ENCODE measurements at places on chromosomes 5 and 9.

DNA sequence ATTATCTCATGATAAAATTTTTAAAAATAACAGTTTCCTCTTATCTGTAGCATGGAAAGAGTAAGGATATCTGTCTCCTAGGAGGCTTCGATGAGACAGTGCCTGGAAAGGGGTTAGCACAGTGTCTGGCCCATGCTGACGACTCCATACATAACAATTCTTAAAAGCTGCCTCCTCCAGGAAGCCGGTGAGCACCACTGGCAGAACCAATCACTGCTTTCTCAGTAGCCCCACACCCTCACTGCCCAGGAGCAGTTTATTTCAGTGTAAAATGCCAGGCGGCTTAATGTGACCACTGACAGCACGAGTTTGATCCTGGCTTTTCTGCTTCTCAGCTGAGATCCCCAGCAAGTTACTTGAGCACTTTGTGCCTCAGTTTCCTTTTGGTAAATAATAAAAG, 1.2 kb upstream of the NIPAL4 start:
- DNase-seq, result no peak

GRCh38 chr5:111284825-111285224, 60.6 kb downstream of the CAMK4 start:
- no peak for DNase-seq

DNA sequence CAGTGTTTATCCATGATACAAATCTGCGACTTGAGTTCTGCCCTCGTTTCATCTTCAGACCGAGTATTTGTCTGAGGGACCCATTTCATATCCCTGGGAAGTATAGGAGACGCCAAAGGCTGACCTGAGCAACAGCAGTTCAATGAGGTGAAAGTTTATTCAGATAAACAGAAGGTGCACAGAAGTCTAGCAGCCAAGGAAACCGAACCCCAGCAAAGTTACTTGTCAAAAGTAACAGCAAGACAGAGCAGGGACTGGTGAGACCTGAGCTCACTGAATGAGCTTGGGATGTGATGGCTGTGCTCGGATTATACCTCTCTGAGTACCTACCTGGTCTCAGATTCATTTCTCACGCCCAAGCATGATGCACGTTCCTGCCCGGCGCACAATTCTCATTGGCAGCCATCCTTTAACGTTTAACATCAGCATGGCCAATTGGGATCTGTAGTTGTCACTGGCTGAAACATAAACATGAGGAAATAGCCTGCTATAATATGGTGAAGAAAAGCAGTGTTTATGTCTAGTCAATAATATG, 599 bp downstream of the LYRM7 start:
- no peak for DNase-seq

DNA sequence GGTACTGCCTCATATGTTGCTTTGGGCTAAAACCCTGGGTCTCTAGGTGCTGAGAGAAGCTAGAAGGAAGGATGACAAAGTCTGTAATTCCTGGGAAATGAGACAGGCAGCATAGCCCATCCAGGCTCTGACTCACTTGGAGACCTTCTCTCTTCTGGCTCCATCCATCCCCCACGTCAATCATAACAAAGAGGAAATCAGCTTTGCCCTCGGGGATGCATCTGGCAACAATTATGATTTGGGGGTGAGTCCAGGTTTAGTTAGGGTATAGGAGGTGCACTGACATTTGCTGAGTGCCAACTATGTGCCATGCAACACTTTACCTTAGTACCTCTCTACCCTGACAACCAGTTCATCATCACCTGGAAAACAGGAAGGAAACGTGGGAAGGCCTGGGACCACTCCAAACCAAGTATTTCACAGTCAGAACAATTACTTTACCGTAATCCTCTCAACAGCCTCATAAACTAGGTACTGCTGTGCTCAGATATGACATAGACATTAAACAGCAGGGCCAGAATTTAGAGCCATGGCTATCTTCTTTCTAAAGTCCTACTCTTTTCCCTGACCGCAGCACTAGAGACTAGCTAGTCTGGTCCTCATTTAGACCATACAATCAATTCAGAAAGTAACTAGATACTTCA, 39.1 kb upstream of the GZMA start:
- no peak for DNase-seq

GRCh38 chr5:125336401-125336800, 590.0 kb upstream of the ZNF608 start:
- no peak for DNase-seq

DNA sequence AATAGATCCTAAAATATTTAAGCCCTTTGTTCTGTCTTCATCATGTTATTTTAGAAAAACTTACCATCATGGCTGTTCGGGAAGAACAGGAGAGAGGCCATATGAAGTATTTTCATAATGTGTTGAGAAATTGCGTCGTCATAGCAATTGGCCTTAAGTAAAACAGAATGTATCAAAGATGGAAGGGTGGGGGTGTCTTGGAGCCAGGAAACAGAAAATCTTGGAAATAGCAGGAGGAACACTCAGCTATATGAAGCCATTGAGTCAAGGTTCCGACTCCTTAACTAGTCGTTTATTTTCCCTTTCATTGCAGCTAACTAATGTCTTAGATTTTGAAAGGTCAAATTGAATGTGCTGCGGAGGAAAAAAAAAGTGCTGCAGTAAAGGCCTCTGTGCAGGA, 1.3 kb downstream of the SPTAN1 start:
- no peak for DNase-seq

DNA sequence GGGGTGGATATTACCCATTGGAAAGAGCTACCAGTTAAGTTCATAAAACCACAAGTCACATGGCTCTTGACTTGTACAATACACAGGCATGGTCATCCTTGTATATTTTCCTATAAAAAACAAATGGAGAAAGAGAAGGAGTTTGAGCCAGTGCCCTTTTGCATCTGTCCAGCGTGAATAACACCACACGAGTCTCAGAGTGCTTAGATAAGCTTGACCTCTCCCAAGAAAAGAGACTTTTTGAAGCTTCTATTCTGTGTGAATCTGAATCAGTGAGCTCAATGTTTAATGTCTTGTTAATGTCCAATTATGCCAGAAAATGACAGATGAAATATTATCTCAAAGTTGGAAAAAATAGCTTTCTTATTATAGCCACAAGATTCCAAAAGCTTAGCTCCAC, 30.9 kb upstream of the LPAR1 start:
- DNase-seq, result no peak

- no peak for DNase-seq
These were observed 89.8 kb downstream of the GTF3C4 start for GRCh38 chr9:132760057-132760456.

- DNase-seq, result no peak
These were observed 15.9 kb downstream of the ABHD17B start for GRCh38 chr9:71895117-71895516.

- DNase-seq, result no peak
These were observed 50.4 kb upstream of the IRX2 start for GRCh38 chr5:2801577-2802525.

DNA sequence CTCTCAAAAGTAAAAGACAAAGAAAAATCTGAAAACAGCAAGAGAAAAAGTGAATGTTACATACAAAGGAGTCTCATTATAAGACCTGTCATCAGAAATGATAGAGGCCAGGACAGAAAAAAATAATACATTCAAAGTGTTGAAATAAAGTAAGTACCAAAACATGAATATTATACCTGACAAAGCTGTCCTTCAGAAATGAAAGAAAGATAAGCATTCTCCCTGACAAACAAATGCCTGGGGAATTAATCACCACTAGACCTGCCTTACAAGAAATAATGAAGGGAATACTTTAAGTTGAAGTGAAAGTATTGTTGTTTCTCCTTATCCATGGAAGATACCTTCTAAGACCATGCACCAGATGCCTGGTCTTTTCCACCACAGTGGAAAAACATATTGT, 1605.2 kb upstream of the CDH6 start:
- DNase-seq, result no peak

- no peak for DNase-seq
These were observed 31.0 kb downstream of the RNF130 start for GRCh38 chr5:180040287-180041214.

GRCh38 chr5:89190515-89191265, 307.7 kb upstream of the MEF2C start:
- DNase-seq, result no peak

DNA sequence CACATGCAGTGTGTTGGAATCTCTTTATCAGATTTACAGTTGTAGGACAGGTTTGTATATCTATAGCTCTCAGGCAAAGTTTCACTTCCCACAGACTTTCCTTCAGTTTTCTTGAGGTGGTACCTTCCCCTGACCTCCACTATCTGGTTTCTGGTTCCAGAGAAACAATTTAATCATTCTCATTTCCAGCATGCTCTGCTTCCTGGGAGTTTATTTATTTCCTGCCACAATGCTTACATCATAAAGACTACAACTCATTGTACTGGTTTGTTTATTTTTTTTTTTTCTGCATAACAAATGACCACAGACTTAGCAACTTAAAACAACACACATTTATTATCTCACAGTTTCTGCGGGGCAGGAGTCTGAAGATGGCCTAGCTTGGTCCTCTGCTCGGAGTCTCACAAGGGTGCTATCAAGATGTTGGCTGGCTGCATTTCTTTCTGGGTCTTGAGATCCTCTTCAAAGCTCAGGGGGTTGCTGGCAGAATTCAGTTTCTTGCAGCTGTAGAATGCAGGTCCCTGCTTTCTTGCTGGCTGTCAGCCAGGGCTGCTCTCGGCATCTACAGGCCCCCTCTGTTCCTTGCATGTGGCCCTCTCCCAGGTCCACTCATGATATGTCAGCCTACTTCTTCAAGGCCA, 247.7 kb downstream of the ENC1 start:
- DNase-seq, result no peak

GRCh38 chr5:123125962-123126732, 37.1 kb downstream of the PRDM6 start:
- DNase-seq, result peak; percentile 7

DNA sequence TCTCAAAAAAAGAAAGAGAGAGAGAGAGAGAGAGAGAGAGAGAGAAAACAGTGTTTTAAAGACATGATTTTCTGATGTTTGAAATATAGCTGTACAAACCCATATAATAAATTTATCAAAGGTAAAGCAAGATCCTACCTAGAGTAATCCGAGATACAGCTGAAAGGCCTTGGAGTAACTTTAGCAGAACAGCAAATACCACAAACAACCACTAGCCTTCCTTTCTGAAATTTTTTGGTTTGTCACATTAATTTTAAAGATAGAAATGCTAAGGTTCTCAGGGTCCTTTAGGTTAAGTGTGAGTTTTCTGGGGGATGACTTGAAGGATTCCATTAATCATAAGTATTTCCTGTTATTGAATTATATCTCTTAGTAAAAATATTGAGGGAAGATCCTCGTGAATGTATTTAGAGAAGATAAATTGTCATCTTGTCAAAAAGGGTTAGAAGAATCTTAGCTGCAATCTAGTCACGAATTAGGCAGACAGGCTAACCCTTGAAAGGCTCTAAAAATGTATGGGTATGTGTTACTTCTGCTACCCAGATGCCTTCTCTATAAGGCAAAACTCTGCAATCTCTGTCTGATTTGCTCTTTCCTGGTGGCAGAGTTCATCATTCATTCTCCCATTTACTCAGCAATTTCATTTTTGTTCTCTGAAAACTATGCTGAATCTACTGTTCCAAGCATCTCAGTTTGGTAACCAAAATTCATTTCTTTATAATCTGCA, 27.3 kb downstream of the F2RL2 start:
- DNase-seq, result no peak

GRCh38 chr5:17796757-17797396, 162.6 kb downstream of the TAF11L14 start:
- DNase-seq, result no peak

GRCh38 chr9:127255692-127256091, 8.9 kb upstream of the GARNL3 start:
- DNase-seq, result no peak

GRCh38 chr5:122877518-122877917, 32.1 kb downstream of the SNX24 start:
- DNase-seq, result no peak

DNA sequence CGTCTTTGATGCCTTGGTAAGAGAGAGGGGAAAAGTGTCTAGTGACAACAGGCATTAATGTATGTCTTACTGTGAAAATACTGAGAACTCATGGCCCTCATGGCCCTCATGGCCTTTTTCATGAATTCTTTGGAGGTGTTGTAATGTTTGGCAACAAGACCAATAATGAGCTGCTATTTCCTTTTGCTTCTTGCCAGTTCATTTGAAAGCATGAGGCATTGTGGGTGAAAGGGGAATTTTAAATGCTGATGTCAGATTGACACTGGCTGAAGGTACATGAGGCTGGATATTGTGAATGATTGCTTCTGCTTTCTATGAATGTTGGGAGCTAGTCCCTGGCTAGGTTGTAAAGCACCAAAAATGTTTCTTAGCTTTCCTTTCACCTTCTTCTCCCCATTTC, 79.2 kb downstream of the DOCK2 start:
- DNase-seq, result no peak

DNA sequence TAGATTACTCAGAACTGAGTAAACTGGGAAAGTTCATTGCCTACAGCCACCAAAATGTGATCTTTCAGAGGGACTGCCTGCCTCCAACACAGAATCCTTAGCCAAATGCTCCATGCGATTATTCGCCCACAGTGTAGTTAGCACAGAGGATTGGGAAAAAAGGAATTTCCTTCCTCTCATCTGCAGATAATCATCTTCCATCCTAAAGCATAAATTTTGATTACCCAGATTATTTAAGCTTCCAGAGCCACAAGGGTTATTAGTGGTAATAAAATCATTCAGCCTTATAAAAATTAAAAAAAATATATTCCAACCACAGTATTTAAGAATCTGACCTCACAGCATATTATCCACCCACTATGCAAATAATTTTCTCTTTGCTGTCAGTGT, 285.3 kb upstream of the GRAMD2B start:
- DNase-seq, result no peak

GRCh38 chr5:141848744-141849414, 29.3 kb downstream of the PCDH1 start:
- DNase-seq, result no peak

- DNase-seq, result no peak
These were observed 143.0 kb downstream of the CARTPT start for GRCh38 chr5:71862087-71862486.

- no peak for DNase-seq
These were observed 51.6 kb upstream of the LIFR start for GRCh38 chr5:38607930-38608564.

DNA sequence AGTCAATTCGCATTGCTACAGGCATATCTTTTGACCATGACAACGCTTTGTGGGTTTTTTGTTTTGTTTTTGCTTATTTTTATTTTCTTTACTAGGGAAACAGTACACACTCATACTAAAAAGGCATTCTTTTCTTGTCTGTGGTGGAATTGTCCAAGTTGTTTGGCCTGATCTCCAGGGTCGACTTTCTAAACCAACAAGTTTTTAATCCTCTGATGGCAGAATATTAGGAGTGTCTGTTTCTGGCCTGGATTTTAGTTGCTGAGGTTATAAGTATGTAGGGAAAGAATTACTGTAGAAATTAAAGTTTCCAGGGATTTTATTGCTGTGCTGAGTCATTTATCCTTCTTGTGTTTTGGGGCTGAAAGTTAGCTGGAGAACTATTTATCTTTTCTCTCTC, 218.5 kb downstream of the TAF11L14 start:
- DNase-seq, result no peak

DNA sequence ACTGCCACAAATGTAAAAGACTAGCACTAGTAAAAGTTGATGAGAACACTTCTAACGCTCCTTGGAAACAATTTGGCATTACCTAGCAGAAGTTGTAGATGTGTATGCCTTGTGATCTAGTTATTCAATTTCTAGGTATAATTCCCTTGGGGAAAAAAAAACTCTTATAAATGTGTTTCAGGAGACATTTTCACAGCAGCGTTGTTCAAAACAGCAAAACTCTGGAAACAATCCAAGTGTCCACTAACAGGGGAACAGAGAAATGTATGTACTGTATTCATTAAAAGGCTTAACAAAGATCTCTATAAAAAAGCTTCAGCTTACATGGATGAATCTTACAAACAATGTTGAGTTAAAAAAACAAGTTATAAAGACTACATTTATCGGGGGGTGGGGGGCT, 30.4 kb downstream of the NR3C1 start:
- no peak for DNase-seq
